ENCODE measurements at places on chromosomes 7 and 10. TPM values are rescaled to one million over a fixed set of nuclear protein-coding genes. Genes with fewer than 3 reads are reported as not detected.

ASB13 gene
- total RNA-seq: 18.9 TPM

AKR1C2 gene
- total RNA-seq: 97.9 TPM

GRM3 gene
- not detected for total RNA-seq

CUZD1 gene
- 0.80 TPM for total RNA-seq

HERPUD2 gene
- 33.8 TPM for total RNA-seq

DNMBP gene
- 26.8 TPM for total RNA-seq

HYAL4 gene
- not detected for total RNA-seq

DCLRE1A gene
- 4.1 TPM for total RNA-seq

FXYD4 gene
- total RNA-seq: not detected

ODAD2 gene
- 0.80 TPM for total RNA-seq

- DNase-seq: no peak
Measured at GRCh38 chr7:144830024-144830785, 5.6 kb downstream of the TPK1 start.

DNA sequence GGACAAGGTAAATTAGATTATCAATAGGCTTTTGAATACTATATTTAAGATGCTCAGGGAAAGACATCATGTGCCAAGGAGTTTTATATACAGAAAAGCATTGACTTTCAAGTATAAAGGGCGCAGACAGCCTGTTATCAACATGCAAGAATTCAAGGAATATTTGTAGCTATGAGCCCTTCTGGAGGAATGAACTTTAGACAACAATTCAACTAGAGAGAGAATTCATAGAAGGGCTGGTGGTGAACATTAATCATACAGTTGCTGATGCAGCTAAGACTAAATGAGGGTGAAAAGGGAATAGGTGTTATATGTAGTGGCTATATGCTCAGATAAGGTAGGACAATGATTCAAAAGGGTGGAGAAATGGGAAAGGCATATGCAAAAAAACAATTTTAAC, 41.2 kb downstream of the AOAH start:
- no peak for DNase-seq

DNA sequence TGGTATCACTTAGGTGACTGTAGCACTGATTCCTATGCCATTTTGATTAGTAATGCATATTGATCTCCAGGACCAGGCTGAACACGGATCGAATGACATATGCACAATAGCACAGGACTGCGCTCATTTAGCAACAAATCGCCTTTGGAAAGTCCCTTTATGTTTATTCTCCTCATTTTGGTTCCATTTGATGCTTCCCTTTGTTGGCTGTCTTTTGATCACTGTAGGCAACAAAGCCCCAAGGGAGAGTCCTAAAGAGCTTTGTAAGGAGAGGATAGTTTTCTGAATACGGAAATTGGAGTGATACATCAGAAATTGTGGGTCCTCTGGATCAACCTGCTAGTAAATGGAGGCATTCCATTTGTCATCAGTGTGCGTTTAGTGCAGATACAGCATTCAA, 1111.4 kb downstream of the SORCS1 start:
- no peak for DNase-seq

DNA sequence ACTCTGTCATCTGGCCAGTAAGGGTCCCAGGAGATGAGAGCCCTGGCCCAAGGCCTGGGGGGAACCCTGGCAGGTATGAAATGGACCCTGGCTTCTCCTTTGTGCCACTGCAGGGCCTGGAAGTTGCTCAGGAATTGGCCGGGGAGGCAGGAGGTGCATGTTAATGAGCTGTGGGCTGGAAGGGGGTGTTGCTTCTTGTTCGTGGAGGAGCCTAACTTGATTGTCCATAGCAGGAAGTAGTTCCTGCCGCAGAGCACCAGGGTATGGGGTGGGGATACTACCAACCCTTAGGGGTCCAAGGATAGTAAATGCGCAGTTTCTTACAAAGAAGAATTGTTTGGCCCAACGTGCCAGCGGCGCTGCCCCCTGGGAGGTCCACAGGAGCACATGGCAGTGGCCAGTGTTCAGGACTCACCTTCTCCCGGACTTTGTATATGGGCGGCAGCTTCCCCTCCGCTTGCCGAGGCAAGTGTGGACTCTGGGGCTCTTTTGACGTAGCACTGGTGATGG, 21.5 kb downstream of the TEX36 start:
- no peak for DNase-seq

- no peak for DNase-seq
Measured at GRCh38 chr10:5538446-5538845, 13.7 kb downstream of the CALML3 start.

- no peak for DNase-seq
Measured at GRCh38 chr7:39547336-39547735, 18.9 kb upstream of the YAE1 start.

DNA sequence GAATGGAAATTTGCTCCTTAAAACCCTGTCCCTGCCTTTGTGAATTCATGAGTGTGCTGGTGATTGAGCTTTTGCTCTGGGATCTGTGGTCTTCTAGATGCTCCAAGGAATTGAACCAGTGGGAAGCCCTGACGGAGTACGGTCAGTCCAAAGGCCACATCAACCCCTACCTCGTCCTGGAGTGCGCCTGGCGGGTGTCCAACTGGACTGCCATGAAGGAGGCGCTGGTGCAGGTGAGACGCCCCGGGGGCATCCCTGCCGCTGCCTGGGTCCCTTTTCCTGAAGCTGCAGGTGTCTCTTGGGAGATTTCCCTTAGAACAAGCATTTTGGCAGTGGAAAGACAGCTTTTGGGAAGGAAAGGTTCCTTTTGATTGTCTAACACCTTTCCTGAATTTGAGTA, 100.3 kb downstream of the TRRAP start:
- peak; percentile 55 for DNase-seq

DNA sequence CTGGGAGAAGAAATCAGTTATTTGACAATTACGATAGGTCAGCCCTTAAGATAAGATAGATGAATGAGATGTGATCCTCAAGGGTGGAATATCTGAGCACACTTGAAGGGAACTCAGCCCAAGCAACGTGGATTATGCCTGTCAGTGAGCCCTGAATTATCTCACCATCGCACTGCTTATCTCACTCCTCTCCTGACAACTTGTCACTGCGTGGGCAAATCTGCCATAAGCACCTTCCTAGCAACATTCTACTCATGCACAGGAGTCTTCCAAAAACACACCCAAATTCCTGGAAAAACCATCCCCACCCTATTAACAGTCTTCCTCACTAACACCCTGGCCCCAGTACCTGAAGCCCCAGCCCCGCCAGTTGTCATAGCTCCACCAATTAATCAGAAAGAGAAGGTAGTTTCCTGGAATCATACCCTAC, 46.5 kb upstream of the IL6 start:
- no peak for DNase-seq

DNA sequence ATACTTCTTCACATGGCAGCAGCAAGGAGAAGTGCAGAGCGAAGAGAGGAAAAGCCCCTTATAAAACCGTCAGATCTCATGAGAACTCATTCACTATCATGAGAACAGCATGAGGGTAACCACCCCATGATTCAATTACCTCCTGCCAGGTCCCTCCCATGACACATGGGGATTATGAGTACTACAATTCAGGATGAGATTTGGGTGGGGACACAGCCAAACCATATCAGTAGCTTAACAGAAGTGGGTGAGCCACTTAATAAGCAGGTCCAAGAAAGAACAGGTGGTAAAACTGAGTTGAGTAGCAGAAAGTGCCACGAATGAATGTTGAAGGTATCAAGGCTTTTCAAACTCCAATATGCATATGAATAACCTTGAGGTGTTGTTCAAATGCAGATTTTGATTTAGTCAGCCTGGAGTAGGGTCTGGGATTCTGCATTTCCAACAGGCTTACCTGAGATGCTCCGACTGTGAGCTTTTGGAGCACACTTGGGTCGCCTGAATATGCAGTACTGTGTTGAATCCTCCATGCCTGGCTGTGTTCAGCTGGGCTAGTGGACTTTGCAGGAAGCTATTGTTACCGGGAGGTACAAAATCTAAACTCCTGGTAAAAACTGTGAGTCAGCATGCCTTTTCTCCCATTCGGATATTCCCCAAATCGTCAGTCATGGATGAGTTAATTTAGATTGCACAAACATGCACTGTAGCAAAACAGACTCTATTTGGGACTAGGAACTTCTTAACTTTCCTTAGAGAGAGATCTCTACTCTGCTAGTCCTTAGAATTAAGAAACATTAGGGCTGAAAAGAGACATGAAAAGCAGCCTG, 69.0 kb upstream of the PRKCQ start:
- no peak for DNase-seq

GRCh38 chr7:128203710-128204214, 37.3 kb upstream of the LEP start:
- no peak for DNase-seq

GRCh38 chr7:34096777-34097176, 191.4 kb downstream of the BMPER start:
- no peak for DNase-seq

DNA sequence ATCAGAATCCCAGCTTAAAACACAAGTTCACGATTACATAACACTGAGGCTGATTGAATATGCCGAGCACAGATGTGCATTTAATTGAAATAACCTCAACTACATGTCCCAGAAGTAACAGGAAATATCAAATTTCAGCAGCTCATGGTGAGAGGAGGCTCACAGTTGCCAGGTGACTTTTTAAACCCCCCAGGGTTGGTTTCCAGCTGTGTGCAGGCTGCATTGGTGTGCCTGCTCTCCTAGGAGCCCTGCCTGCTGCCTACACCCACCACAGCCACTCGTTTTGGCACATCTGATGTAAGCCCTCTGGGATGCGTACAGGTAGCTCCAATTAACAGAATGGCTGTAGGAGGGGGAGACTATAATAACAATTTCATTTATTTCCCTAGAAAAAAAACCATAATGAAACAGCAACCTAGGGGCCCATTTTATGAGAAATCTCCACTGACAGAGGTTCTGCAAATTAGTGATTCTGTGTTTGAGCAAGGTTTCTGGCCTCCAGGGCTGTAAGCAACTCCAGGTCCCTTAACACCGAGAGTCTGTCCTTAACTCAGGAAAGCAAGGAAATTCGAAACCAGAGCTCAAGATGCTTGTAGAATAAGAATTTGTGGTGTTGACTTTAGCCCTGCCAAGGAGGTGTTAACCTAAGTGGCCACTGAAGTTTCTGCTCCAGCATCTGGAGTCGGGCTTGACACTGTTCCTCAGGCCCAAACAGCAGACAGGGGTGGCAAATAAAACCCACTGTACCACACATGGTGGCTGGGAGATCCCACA, 161.9 kb downstream of the BMPER start:
- no peak for DNase-seq

DNA sequence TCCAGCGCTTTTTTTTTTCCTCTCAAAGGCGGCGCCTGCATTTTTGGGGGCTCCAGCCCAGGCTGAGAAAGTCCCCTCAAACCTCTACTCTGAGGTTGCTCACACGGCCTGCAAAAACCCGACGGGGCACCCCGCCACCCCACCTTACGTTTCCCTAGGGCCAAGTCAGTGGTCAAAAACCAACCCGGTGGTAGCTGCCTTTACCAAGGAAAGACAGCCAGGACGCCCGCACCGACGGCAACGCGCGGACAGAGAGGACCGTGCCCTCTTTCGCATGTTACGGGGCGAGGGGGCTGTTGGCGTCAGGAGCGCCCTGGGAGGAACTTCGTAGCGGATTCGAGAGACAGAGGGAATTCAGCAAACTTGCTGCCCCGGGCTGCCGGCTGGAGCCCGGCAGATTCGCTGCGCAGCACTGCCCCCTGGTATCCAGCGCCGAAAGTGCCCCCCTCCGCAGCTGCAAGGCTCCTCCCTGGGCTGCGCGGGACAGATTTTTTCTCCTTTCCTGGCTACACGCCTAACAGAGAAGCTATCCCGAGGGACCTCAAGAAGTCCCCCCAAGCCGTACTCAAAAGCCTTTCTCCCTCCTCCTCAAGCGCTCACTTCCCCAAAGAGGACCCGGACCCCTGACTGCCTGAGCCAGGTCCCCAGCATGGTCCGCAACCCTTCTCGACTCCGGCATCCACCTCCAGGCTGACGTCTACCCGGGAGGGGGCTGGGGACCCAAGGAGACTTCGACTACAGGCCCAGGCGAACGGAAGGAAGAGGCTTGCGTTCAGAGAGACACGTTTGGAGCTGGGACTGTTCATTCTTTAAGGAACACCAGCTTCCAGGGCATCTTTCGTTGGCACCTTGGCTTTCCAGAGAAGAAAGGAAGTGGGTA, 27.7 kb upstream of the VAX1 start:
- peak; percentile 62 for DNase-seq

- DNase-seq: no peak
Measured at GRCh38 chr7:150405584-150406311, 26.6 kb downstream of the ZNF775 start.

DNA sequence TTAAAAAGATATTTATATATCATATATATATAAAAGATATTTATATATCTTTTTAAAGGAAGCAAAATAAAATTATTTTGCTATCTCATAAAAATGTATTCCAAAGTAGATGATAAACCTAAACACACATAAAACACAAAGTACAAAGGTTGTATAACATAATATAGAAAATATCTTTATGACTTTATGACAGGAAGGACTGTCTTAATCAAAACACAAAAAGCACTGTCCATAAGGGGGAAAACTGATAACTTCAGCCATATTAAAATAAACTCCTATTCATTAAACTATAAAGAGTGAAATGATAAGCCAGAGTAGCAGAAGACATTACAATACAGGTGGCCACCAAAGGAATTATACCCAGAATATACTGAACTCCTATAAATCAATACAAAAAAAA, 34.8 kb downstream of the KDM7A start:
- no peak for DNase-seq

- DNase-seq: no peak
Measured at GRCh38 chr10:113604572-113604971, 51.7 kb downstream of the HABP2 start.

- no peak for DNase-seq
Measured at GRCh38 chr10:12381536-12382156, 32.3 kb downstream of the CAMK1D start.

DNA sequence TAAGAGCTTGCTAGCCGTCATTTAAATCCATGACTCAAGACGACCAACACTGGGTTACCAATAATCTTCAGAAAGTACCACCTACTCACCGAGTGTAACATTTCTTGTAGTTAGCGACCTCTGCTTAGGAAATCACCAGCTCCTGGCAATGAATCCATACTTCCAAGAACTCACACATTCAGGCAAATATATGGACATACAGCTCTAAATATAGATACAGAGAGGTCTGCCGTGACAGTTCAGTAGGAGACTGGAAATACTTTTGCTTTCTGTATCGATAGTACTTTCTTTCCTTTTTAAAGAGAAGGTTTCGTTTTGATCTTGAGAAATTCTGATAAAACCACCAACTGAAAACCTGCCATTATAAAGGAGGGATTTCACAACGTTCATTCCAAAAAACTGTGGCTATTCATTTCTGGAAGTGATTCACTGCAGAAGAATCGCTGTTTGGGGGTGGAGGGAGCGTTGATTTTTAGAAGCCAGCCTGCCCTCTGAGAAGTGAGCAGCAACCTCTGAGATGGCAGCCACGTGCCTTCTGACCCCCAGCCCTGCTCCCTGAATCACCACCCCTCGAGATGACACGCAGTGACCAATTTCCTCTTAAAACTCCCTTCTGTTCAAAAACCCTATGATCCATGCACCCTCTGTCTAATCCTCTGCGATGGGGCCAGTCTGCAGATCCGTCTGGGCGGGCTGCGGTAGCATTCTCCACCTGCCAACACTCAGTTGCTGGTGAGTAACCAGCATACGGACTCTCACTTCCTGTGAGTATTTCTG, 179.0 kb upstream of the KLF14 start:
- DNase-seq: no peak

Measured in sciatic nerve (tissue), 2 donors.